Activated CD8-positive, alpha-beta memory T cell treated with anti-CD3 and anti-CD28 coated beads for 48 hours (primary cell): ENCODE measurements at places on chromosomes 7 and 10.

GRCh38 chr10:59580026-59580863 is 129.4 kb downstream of the SLC16A9 start:
- no peak for DNase-seq

GRCh38 chr10:26743841-26744240 is 46.3 kb downstream of the PDSS1 start:
- DNase-seq: no peak

DNA sequence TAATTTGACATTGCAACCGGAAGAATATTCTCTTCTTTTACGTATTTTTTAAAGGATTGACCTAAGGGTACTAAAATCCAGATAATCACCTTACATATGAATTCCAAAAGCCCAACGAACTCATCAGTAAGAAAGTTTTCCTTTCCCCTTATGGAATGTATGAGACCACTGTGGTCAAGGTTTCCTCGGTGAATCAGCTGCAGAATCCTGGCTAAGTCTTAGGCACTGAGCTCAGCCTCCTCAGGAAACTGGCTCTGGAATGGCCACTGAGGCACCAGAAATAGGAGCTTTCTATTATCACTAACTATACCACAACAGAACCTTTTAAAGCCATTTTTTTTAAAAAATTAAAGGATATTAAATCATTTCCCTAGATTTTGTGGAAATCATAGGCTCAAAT is 21.0 kb downstream of the SVIL start:
- DNase-seq: no peak

DNA sequence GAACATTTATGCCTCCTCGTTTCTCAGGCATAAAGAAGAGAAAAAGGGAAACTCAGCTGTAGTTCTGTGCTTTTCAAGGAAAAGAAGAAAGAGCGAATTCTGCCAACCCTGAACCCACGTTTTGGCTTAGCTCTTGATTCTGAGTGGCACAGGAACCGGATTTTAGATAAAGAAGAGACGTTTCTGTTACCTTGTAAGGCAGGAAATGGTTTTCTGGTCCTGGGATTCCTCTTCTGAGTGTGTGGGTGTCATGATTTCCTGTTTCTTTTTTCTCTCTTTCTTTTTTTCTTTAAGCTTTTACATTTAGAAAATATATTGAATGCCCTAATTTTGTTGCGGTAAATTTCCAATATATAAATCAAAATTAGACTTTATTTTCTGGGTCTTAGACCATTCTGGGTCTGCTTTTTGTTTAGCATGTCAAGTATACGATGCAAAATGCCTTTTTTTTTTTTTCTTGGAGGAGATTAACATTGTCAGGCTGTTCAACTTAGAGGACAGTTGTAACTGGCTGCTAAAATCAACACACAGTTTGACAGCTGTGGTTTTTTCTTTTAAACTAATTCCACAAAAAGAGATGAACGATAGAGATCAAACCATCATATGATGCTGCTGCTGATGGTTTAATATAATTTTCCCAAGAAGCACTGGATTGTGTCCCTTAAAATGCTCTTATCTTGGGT is 190.8 kb downstream of the GATA3 start:
- DNase-seq: no peak
